ENCODE measurements at places on chromosomes 3 and 15. TPM values are rescaled to one million over a fixed set of nuclear protein-coding genes. Genes with fewer than 3 reads are reported as not detected.
A peak's percentile ranks its signal among the peaks of the same experiment; 100 is the strongest.

Gene HTD2
- 18.1 TPM for polyA plus RNA-seq

Gene ATP13A4
- polyA plus RNA-seq: 7.1 TPM

DNA sequence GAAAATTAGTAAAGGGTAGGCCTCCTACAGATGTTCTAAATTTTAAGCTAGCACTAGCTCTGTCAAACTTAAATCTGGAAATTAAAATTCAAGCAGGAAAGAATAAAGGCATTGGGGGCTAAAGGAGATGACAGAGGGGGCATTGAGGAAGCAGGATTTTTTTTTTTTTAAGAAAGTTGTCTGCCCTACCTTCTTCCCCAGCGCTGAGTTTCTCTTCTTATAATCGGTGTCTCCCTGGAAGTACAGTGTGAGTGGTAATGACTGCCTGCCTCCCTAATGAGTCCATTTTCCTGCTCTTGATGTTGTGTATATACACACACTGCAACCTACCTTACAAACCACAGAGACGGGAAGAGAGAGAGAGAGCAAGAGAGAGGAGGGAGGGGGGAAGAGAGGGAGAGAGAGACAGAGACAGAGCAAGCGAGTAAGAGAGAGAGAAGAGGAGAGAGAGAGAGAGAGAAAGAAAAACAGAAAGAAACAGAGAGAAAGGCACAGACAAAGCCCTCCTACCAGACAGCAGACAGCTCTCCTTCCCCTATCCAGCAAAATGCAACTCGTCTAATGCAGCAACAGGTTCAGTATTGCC, 47.0 kb downstream of the ZBTB20 start:
- DNase-seq: peak; percentile 12

- DNase-seq: peak; percentile 73
Measured at GRCh38 chr3:126245811-126246727, 65.7 kb upstream of the ALDH1L1 start.

DNA sequence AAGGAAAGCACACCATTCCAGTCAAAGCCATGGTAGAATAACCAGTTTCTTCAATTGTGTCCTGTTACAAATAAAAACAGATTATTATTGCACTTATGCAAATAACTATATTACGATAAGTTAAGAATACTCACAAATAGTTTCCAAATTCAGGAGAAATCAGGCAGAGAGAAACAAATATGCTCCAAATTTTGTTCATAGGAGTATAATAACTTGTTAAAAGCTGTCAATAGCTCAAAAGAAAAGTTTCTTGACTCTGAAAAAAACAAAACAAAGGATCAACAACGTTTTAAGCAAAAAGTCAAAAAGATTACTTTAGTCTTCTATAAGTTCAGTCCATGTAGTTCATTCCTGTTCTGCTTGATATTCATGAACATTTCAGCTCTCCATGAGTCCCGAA, 59.7 kb upstream of the BDH1 start:
- no peak for DNase-seq

DNA sequence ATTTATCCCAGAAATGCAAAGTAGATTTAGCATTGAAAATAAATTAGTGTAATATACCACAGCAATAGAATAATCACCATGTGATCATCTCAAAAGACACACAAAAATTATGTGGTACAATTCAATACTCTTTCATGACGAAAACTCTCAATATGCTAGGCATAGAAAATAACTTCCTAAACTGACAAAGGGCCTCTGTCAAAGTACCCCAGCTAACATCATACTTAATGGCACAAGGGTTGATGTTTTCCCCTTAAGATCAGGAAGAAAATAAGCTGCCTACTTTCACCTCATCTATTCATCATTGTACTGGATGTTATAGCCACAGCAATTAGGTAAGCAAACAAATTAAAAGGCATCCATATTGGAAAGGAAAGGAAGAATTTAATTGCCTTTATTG, 22.7 kb upstream of the NIPA2 start:
- no peak for DNase-seq

DNA sequence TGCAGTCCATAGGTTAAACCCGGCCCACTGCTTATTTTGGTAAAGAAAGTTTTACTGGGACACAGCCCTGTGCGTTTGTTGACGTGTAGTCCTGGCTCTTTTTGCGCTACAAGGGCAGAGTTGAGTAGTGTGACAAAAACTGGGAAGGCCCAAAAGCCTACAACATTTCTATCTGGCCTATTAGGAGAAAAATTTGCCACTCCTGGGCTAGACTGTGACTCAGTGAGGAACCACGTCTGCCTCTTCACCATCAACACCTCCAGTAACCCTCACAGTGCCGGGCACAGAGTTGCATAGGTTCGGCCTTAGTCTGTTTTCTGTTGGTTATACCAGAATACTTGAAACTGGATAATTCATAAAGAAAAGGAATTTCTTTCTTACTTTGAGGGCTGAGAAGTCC, 110.3 kb downstream of the TOP2B start:
- no peak for DNase-seq

GRCh38 chr3:31895471-31895870, 85.6 kb downstream of the OSBPL10 start:
- no peak for DNase-seq

DNA sequence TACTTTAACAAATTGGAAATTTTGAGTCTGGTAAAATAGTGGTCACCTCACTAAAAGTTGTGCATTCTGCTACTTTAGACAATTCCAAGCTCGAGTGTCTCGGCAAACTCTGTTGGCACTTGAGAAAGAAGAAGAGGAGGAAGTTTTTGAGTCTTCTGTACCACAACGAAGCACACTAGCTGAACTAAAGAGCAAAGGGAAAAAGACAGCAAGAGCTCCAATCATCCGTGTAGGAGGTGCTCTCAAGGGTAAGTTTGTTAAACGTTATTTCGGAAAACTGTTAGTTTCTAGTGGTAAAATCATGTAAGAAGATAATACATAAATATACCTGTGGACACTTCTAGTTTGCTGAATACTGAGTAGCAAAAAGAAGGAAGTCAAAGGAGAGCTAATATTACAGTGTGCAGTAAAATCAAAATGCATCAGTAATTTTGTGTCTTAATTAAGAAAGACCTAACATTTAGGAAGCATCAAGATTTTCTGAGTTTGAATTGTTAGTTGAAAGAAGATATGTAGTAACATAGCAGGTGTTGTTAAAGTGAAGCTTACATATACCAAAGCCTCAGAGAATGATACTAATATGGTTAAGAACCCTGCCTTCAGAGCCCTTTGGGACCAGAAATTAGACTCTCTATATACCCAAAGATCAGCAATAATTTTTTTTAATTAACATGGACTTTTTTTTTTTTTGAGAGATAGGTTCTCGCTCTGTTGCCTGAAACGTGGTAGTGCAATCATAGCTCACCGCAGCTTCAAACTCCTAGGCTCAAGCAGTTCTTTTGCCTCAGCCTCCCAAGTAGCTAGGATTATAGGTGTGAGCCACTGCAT, 23.0 kb downstream of the BUB1B start:
- no peak for DNase-seq

Measured in hepatocyte (in vitro differentiated cells).